ENCODE measurements at places on chromosomes 7 and 10.

- DNase-seq: no peak
These were observed 9.3 kb upstream of the PRSS1 start for GRCh38 chr7:142739923-142740492.

DNA sequence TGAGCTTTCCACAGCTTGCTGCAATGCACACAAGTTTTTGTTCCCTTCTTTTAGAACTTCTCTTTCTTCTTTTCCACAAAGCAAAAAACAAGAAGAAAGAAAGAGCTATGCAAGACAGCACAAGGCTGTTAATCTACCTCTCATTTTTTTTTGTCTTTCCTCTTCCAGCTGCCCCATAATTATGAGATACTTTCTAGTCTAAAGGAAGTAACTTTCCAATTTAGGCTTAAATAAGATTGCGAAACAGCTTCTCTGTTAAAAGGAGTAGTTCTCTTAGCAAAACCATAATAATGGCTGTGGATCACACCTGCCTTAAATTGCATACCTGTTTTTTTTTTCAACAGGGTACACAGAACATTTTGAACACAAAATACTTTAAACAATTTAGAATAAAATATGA is 56.0 kb downstream of the NDUFB2 start:
- DNase-seq: no peak

GRCh38 chr10:114593240-114593792 is 64.8 kb downstream of the ABLIM1 start:
- no peak for DNase-seq

DNA sequence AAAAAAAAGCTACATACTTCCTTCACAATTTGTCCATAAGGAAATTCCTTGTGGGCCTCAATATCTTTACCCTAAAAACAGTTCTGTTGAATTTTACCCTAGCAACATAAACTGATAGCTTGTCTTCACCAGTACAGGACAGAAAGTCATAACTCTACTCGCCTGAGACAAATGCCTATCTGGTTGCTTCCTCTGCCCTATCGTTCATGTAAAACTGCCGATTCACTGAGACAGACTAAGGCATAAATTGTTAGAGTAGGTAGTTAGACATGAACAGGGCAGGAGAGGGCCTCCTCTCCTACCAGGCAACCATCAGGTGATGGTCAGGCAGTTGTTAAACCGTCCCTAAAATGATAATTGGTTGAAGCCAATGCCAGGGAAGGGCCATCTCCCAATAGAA is 25.0 kb downstream of the IFIT3 start:
- no peak for DNase-seq

- DNase-seq: no peak
These were observed 420.4 kb downstream of the DNAJB6 start for GRCh38 chr7:157757211-157757610.

- DNase-seq: no peak
These were observed 48.6 kb downstream of the ARHGAP19 start for GRCh38 chr10:97243836-97244235.

- no peak for DNase-seq
These were observed 2.1 kb downstream of the CLDN15 start for GRCh38 chr7:101235522-101235921.

DNA sequence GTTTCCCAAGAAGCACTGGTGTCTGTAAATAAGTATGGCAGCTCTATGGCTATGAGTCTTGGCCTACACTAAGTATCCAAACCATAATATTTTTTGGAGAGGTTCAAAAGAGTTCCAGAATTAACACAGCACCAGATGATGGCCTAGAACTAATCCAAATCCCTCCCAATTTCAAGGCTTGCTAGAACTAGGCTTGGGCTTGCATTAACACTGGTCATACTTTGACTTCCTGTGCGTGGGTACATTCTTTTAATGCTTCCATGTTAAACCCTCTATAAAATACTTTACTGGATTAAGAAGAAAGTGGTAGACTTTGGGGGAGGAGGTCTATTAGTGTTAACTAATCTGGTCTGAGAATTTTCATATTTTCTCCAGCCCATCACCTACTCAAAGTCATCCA is 3.1 kb downstream of the AASS start:
- no peak for DNase-seq
